GM10248 (cell line): ENCODE measurements at places on chromosomes 2 and 18.
A peak's percentile ranks its signal among the peaks of the same experiment; 100 is the strongest.

GRCh38 chr2:23055251-23055650 is 329.7 kb upstream of the KLHL29 start:
- DNase-seq = no peak

GRCh38 chr2:124027182-124027581 is 2.1 kb downstream of the CNTNAP5 start:
- DNase-seq = peak; percentile 46

DNA sequence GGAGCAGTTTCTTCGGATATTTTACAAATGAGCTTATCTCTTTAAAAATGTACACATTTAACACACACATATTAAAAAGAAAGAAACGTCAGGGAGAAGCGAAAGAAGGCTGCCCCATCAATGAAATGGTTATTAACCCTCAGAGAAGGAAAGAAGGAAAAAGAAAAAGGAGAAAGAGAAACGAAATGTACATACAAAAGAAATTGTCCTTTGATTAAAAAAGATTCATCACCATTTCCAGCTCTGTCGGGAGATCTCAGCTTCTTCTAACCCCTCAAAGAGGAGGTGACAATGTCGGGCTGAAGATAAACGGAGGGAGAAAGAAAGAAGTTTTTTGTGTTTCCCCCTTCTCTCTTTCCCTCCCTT is 1.5 kb downstream of the IKZF2 start:
- no peak for DNase-seq

DNA sequence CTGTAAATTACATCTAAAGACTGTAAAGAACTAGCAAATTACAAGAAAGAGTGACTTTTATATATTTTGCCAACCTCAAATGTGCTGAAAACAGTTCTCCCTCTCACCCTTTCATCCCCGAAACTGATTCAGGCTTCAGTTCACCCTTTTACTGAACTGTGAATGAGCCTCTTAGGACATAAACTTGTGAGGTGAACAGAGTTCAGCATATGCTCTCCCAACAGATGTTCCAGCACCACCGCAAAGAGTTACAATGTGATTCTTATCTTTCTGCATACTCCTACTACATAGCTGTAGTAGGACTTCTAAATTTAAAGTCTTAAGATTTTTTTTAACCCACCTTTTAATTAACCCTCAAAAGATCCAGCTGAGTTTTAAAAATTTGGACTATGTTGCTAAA is 1.2 kb upstream of the ZCCHC2 start:
- DNase-seq = no peak
